Activated CD8-positive, alpha-beta T cell treated with anti-CD3 and anti-CD28 coated beads, Interleukin-2, amount 10 ng/mL, durations not matched to agents 7 days and 5 days (primary cell): ENCODE measurements at places on chromosomes 7 and 10. TPM values are rescaled to one million over a fixed set of nuclear protein-coding genes. Genes with fewer than 3 reads are reported as not detected.

GRCh38 chr10:124198125-124198501, 104.7 kb upstream of the CHST15 start:
- no peak overlapping the region for H3K27ac ChIP-seq
- no peaks in the 10 kb centered on the region for H3K36me3 ChIP-seq

GRCh38 chr7:151104411-151105235, 18.3 kb downstream of the AGAP3 start:
- H3K4me3 ChIP-seq, result no peak overlapping the region
- peaks cover 3% of the 10 kb centered on the region for H3K4me1 ChIP-seq
- H3K27me3 ChIP-seq, result peaks cover 4% of the 10 kb centered on the region
- H3K27ac ChIP-seq, result no peak overlapping the region

DNA sequence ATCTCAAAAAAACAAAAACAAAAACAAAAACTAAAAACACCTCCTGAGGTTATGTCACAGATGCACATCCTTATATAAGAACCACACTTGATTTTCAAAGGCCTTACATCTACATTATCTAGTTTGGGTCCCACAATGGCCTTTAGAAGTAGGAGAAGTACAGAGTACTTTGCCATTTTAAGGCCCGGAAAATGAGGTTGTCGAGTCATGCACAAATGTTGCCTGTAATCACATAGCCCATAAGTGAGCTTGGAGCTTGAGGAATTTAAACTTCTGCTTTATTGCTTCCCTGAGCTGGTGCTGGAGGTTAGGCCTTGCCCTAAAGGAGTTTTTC, 9.7 kb upstream of the MKRN1 start:
- no peaks in the 10 kb centered on the region for H3K4me1 ChIP-seq
- H3K4me3 ChIP-seq, result no peak overlapping the region
- no peak for DNase-seq
- peaks cover 7% of the 10 kb centered on the region for H3K27me3 ChIP-seq

The UCN3 gene
- total RNA-seq, result not detected
